NB4 (cell line): ENCODE measurements at places on chromosomes 13 and 19.

GRCh38 chr19:34155686-34156085 is 16.6 kb upstream of the LSM14A start:
- DNase-seq: no peak

DNA sequence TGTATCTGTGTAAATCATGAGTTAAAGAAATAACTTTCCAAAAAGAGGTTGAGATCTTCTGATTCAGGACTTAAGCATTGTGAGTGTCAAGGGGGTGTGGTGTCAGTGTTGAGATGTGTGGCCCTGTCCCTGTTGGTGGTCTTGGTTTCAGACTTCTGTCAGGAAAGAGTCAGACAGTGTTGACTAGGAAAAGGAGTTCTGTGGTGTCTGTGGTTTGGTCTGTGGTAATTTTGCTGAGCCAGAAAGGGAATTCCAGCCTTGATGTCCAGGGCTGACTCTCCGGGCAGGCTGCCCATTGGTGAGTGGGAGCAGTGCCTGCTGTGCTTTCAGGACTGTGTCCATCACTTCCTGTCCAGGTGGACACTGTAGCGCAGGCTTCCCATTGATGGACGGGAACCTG is 39.8 kb upstream of the IGFL4 start:
- DNase-seq: no peak

DNA sequence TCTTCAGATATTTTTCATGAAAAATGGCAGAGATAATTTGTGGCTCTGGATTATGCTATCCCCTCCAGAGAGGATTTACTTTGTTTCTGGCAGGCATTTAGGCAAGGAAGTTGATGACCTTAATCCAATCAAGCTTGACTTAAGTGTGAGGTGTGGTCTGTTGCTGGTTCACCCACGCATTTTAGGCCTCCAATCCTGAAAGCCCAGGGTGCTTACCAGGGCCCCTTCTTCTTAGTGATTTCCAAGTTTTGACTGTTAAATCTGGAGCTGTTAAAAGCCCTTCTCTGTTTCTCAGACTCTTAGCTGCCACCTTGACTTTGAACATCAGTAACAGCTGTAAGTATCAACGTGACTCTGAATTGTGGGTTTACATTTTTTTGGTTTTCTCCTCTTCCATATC is 161.8 kb downstream of the DNAJC15 start:
- DNase-seq: no peak

- no peak for DNase-seq
Observed at GRCh38 chr19:4338441-4339355, at the start of gene STAP2. Gene STAP2 (minus strand): TSS chr19:4338827. CDS start chr19:4338753, 74 bp downstream.
